ENCODE measurements at places on chromosomes 2 and 18.

DNA sequence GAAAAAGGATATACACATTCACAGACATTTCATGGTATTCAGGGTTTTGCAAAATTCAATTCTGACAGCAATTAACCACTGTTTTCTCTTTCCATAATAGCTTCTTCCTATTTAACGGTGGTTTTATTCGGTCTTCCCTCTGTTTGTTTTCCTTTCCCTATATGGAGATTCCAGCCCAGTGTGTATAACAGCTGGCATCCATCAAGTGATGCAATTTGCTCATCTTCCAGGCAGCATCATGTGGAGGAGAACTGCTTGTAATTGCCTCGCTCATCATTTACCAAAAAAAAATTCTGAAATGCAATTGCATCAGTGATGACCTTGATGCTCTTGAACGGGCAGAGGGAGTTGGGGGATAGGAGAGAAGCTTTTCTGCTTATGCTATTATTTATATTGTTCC is 165.9 kb upstream of the PGAP1 start:
- no peak for DNase-seq

GRCh38 chr2:135948642-135949355 is 36.6 kb downstream of the DARS1 start:
- no peak for DNase-seq

DNA sequence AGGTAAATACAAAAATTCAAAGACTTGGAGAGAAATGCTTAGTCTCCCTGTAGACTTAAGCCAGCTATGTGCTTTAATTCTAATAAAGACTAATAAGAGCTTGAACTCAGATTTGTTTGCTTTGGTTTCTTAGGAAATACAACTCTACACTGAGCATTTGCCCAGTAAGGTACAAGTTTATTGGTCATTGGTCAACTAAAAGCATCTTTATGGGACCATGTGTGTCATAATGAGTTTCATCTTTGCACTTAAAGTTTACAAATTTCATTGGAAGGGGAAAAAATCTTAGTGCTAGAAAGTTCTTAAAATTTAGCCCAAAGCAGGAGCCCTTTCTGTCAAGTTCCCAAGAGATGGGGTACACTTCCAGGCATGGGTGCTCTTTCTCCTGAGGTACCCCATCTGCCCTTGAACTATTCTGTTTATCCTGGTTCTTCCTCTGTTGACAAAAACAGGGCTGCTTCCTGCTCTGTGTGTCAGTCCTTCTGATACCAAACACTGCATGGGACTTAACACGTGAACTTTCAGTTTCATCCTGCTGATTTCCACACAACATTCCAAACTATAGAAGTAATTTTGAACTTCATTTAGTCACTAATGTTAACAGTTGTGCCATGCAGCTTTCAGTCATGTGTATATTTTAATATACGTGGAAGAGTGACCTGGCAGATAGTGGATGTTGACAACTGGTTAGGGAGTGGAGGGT is 200.2 kb downstream of the TPGS2 start:
- DNase-seq, result no peak

DNA sequence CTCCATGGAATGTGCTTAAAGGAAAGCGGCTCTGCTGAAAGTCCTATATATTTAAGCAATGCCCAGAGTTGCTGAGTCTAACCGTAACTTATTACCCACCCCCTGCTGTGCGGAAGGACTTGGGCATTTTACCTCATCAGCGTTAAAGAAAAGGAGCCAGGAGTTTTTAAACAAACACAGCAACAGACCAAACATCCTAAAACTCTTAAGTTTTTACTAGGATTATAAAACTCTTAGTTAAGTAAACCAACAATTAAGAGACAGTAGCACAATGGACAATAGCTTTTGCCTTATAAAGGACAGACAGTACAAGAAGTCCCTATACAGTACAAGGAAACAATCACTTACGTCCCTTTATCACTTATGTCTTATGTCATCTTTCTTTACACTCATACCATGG is 90.2 kb downstream of the ZNF521 start:
- DNase-seq, result no peak

- no peak for DNase-seq
Observed at GRCh38 chr2:231290321-231291015, 92.0 kb downstream of the ARMC9 start.
